NCI-H524 (cell line): ENCODE measurements at places on chromosomes 7 and 10.

DNA sequence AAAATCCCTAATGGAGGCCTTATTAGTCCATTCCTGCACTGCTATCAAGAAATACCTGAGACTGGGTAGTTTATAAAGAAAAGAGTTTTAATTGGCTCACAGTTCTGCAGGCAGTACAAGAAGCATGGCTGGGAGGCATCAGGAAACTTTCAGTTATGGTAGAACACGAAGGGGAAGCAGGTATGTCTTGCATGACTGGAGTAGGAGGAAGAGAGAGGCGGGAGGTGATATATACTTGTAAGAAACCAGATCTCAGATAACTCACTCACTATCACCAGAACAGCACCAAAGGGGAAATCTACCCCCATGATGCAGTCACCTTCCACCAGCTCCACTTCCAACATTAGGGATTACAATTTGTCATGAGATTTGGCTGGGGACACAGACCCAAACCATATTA is 35.8 kb downstream of the GNAI1 start:
- no peak for DNase-seq

GRCh38 chr7:37495574-37496184 is 47.0 kb upstream of the ELMO1 start:
- peak; percentile 25 for DNase-seq

DNA sequence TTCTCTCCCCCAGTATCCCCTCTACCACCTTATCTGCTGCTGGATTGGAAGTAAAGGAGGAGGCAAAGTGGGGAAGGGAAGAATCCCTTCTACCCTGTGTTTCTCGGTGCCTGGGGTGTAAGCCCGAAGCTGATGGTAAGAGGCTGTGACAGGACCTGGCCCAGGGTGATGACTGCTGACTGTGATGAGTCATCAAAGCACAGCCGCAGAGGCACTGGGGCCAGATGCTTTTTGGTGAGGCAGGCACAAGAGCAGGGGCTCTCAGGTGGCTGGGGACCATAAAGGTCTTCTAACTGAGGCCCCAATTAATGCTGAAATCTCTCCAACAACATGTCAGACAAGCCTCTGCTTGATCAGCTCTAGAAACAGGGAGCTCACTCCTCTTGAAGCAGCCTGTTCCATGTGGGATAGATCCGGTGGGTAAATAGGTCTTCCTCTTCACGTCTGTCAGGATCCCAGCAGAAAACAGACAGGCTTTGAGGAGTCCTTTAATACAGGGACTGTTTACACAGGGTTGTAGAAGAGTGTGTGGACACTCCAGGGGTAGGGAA is 86.1 kb upstream of the PCBD1 start:
- DNase-seq = peak; percentile 36

DNA sequence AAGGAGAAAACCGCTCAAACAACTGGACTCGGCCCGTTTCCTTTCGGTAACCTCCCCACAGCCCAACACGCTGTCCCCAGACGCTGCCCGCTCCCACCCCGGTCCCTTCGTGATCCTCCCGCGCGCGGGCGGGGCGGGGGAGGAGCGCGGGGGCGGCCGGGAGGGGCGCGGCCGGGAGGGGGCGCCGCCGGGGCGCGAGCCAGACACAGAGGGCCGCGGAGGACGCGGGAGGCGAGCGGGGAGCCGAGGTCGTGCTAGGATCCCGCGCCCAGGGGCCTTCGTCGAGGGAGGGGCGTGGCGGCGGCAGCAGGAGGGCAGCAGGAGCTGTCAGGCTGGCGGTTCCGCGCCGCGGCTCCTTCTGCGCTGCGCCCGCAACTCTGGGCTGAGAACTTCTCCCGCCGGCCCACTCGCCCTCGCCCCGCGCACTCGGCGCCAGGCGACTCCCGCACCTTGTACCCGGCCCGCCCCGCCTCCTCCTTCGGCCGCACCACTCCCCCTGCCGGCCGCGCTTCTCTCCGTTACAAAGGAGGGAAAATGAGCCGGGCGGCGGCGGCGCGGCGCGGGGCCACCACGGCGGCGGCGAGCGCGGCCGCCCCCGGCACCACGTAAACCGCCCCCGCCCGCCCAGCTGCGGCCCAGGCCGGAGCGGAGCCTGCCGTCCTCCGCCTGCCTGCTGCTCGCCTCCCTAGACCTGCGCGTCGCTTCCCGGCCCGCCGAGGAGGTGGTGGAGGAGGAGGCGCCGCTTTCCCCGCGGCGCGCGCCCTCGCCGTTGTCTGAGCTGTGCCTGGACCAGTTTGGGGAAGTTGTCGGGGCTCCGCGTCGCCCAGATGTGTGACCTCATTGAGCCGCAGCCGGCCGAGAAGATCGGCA is at the start of gene CDK14:
Gene CDK14, plus strand, starts transcription at position 521 of the 870 bp plus-strand sequence. Its CDS starts 307 bp downstream, at position 828.
- peak; percentile 51 for DNase-seq

DNA sequence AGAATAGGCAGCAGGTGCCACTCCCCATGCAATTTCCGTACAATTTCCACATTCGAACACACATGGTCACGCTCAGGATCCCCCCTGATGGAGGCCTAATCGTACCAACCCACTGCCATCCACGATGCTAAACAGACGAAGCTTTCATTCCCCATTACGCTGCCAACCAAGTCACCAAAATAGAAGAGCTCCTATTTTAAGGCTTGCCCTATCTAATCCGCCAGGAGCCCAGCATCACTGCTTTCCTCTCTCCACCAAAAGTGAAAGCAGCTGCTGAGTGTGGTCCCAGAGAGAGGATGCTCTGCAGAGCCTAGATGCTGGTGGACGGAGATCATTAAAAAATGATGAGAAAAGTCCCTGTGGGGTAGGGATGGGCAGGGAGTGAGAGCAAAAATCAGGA is 43.3 kb downstream of the HSPA12A start:
- DNase-seq = no peak

DNA sequence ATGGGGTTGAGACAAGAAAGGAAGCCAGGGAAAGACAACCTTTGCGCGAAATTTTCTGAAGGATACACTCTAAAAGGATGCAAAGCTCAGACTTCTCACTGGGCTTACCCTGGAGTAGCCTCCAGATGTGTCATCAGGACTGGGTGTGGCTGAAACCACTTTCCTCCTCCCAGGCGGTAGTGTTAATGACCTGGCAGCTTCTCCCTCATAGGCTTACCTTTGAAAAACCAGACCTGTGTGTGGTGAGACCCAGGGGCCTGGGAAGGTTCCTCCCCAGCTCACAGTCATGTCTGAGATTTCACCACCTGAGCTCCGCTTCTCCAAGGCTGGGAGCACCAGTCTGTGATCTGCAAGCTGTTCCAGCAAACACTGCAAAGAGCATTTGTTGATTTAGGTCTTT is 93.7 kb downstream of the EPC1 start:
- no peak for DNase-seq

DNA sequence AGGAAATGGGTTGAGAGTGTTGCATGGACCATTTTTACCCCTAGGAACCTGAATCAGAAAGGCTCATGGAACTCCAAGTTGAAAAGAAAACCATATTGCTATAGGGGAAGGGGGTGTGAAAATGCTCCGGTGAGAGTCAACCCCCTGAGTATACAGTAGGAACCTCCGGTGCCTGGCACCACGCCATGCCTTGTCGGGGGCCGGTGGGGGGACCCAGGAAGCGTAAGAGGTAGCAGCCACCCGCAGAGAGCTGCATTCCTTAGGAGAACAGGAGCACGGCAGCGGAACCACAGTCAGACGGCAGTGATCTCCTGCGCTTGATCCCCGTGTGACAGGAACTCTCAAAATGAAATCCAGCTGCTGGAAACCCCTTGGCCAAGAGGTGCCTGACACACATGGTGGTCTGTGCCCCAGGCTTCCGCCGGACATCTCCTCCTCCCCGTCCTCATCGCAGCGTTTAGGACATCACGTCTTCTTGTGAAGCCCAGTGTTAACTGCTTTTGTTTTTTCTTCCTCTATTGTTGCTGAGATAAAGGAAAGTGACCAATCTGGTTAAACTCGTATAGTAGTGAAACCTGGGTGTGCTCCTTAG is 186.8 kb downstream of the CELF2 start:
- DNase-seq = no peak

DNA sequence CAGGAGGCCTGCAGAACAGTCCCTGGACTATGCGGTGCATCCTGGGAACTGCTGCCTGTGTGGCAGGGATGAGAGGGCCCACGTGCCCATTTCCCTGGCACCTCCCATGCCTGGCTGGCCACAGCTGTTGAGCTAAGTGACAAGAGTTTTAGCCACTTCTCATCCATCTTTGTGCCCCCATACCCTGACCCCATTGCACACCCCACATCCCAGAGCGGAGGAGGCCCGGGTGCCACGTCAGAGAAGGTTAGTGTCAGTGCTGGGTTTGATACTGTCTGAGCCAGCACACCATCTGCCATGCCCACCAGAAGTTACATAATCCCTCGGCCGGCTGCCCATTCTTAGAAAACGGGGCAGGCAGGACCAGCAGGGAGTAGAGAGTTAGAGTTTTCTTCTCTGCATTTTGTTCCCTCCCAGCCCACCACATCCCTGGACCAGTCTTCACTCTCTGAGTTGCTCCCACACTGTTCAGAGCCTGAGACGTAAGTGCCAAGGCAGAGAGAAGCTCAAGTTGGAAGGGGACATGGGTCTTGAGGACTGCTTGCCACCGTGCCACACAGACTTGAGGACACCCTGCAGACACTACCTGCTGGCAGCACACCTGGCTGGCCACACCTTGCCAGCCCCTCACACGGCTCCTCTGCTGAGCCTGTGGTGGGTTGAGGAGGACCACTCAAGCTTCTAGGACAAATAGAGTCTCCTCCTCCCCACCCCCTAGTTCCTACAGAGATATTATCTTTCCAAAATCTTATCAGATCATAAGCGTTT is 13.1 kb downstream of the UNC5B start:
- DNase-seq = peak; percentile 23

DNA sequence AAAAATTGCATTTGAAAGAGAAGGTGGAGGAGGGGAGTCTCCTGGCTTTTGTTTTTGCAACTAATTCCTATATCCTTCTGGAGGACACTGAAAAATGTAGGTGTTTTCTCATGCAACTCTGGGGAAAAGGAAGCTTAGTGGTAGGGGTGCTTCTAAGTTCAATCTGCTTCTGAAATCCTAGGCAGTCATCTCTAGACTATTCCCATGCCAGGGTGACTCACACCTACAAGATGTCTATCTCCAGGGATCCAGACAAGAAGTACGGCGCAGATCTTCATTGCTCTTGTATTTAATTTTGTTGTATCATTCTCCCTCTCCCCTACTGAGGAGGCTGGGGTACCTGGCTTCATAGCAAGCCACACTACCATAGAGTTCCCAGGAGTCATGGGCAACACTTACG is 258.8 kb downstream of the PHF14 start:
- DNase-seq = no peak

GRCh38 chr7:94449151-94449725 is 54.5 kb downstream of the COL1A2 start:
- DNase-seq = peak; percentile 21

DNA sequence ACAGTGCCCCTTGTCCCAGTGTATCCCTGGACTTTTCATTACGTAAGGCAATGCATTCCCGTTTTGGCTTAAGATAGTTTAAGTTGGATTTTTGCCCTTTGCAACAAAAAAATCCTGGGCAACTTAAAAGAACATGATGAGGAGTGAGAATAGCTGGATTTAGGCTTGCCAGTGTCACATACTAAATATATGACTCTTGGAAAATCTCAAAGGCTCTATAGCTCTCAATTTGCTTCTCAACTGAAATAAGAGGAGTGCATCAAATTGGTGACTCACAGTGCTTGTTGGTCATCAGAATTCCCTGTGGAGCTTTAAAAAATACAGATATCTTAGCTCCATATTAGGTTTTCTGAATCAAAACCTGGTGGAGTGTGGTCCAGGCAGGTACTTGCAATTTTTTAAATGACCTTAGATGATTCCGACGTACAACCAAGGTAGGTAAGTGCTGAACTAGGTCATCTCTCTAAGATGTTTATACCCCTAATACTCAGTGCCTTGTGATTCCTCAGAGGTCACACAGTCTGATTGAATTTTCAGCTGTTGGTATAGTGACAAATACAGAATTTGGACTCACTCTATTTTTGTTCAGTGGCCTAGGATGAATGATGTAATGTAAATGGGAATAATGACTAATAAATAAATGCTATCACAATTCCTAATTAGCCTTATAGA is 33.9 kb upstream of the ORC5 start:
- DNase-seq = no peak

DNA sequence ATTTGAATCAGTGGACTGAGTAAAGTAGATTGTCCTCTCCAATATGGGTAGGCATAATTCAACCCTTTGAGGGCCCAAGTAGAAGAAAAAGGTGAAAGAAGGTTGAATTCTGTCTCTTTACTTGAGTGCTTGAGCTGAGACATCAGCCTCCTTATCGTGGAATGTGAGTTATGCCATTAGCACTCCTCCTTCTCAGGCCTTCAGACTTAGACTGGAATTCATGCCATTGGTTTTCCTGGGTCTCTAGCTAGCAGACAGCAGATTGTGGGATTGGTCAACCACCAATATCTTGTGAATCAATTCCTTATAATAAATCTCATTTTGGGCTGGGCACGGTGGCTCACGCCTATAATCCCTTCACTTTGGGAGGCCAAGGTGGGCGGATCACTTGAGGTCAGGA is 89.2 kb downstream of the CUL2 start:
- DNase-seq = no peak

DNA sequence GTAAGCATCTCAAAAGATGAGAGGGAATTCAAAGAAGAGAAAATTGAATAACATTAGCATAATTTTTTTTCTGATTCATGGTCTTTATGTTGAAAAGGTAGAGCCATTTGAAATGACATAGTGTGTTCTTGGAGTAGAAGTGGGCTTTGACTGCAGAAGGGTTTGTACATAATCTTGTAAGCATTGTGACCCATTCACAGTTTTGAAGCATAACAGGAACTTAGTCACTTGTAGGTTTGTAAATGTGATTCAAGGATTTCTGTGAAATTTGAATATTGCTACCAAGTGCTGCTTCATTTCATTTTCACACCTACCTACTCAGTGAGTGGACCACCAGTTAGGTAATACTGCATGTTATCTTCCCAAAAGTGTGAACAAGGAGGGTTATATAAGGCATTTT is 68.6 kb downstream of the PON1 start:
- no peak for DNase-seq

DNA sequence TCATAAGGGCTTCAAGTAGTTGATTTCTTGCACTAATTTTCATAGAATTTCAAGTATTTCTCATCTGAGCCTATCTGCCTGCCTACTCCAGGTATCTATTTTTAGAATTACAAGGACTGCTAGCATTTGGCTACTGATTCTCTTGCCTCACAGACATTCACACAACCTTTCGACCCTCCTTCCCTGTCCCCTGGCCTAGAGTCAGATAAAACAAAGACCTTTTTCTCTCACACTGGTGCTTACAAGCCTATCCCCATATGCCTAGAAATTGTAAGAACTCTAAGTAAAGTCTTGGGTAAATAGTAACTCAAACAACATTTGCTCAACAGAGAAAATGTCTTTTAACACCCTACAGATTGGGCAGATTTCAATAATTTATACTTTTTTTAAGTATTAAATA is 6.3 kb downstream of the GPAM start:
- DNase-seq = no peak

- peak; percentile 29 for DNase-seq
Observed at GRCh38 chr10:77251297-77252013, 386.2 kb downstream of the KCNMA1 start.
